GM12864 (cell line): ENCODE measurements at places on chromosomes 12 and 14.

DNA sequence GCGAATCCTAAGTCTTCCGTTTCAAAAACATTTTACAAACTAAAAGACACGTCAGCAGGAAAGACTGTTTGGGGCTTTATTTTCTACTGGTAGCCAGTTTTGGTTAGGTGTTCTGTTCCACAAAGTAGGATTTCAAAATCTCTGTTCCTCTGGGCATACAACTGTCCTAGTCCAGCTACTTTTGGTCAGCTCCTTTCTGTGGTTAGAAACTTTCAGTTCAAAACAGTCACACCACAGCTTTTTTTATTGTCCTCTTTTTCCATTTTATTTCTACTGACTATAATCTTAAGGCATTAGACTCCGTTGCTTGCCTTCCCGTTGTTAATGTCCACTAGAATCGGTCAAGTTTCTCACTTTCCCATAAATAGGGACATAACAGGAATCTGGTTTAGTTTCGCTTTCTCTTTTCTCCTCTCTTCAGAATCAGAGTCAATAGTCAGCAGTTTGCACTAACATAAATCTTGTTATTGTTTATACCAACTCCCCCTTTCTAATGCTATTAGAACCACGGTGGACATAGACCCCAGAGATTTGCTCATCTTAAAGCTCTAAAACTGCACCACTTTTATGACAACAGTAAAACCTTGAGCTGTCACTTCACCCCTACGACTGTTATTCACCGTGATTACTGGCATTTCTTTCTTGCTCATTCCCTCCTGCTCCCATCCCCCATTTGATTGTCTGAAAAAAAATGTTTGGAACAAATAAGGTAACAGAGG, 41.5 kb upstream of the NPAS3 start:
- no peak for DNase-seq

- no peak for DNase-seq
Measured at GRCh38 chr12:31585271-31585670, 5.7 kb downstream of the DENND5B start.

DNA sequence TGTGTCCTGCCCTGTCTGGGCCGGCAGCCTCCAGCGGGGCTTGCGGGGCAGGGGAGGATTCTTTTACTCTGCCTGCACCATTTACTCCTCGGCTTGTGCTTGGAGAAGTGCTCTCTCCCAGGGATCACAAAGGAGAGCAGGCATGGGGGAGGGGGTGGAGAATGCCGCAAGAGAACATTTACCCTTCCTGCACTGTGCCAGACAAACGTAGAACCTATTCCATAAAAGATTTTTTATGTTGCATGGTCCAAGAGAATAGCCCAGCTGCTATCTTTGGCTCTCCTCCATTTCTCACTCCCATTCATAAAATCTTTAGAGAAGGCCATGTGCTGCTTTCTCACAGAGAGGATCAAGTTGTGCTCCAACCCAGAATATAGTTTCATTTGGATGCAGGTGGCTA, 159.4 kb downstream of the SPTSSA start:
- no peak for DNase-seq

DNA sequence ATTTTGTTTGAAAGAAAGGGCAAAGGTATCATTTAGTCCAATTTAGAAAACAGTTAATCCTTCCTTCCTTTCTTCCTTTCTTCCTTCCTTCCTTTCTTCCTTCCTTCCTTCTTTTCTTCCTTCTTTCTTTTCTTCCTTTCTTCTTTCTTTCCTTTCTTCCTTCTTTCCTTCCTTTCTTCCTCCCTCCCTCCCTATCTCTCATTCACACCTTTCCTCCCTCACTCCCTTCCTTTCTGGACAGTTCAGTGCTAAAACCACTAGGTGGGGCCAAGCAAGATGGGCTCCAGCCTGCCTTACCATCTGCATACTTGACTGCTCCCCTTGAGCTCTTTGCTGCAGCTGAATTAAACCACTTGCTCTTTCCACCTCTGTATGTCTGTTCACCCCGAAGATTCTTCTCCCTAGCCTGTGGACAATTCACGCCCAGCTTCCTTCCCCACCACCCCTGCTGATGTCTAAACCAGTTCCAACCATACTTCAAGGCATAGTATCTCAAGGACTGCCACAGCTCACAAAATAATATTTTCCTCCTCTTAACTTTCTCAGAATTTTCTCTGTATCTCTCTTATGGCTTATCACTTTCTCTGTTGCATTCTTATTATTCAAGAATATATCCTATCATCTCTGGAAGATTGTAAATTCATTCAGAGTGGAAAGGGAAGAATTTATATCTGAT, 78.0 kb downstream of the DBX2 start:
- no peak for DNase-seq

- DNase-seq, result no peak
Measured at GRCh38 chr12:110373025-110373424, 30.5 kb downstream of the ANAPC7 start.

GRCh38 chr12:110790301-110790700, 47.6 kb upstream of the PPP1CC start:
- DNase-seq, result no peak

DNA sequence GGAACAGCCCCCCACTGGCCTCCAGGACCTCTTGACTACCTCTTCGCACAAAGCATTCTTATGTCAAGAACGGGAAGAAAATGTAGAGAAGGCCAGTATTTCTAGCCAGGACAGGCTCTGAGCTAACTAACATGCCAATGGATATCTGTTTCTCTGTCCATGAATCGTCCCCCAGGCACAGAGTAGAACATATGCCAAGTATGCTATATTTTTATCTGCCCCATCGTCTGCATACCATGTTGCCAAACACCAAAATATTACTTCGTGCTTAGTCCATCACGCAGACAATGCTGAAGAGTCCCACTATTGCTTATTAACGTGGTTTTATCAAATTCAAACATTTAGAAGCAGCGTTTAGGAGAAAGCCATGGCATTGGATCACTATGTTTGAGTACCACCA, 151.4 kb upstream of the CPSF6 start:
- DNase-seq, result no peak

DNA sequence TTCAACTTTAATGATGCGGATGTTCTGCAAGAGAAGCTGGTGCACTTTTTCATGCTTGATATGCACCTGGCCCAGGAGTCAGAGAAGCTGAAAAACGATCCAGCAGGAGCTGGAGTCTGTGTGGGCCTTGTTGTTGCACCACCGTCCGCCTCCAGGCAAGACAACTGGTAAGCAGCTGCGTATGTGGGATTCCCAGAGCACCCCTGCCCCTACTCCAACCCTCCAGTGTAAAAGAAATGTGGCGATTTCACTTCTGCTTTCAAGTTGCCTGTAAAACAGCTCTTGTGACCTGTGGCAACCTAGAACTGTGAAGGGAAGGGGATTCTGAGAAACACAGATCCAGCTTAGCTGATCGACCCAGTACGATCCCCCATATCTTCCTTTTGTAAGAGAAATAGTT, 154.1 kb upstream of the PELI2 start:
- no peak for DNase-seq

DNA sequence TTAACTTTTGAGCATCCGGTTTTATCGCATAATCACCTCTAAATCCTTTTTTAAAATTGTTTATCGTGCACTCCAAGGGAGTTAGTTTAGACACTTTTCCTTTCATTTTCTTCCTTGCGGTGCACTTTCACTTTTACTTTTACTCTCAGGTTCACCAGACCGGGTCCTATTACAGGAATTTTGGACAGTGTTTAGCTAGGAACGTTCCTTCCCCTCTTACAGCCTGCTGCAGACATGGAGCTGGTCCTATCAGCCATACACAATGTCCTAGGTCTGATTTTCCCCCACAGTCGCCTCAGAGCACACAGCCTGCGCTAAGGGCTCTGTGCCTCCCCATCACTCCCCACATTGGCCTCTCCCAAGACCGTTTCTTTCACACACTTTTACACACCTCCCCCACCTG, 103.9 kb downstream of the ALG10 start:
- no peak for DNase-seq

DNA sequence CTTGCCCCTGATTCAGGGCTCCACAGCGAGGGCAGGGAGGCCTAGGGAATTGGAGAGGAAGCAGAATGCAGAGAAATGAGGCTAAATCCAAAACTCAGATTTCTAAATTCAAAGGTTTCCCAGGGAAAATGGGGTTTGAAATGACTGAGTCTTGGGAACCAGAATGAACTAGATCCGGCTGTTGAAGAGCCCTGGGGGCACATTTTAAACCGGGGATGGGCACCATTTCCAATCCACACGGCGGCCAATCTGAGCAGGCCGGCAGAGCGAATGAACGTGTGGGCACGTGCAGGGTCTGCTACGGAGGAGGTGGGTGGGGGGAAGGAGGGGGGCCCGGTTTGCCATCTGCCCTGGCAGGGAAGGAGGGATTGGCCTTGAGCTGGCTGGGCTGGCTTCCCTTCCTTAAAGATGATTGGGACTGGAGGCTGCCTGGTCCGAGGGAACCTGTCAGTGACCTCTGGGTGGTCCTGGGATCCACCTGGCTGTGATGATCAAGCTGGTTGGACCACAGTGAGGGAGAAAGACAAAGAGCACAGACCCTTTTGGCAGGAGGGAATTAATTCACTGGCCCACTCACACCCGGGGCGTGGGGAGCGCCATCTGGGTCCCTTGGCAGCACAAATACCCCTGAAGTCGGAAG, 161.0 kb downstream of the RBM19 start:
- no peak for DNase-seq

DNA sequence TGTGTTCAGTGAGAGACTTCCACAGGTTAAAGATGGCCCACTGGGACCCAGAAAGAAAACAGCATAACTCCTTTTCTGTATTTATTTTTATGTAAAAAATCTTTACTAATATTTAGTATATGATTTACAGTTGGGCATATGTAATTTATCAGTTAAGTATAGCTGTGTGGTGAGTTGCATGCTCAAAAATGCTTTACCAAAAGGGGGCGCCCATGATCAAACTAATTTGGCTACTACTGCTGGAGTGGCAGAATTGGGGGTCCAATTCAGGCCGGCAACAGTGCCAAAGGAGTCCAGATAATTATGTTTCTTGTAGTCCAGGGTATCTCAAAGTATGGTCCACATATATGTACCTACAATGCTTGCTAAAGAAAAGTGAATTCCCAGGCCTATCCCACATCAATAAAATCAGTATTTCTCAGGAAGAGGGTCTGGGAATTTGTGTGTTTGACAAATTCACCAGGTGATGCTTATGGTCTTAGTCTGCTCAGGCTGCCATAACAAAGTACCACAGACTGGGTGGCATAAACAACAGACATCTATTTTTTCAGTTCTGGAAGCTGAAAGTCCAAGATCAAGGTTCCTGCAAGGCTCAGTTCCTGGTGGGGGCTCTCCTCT, 152.0 kb downstream of the KTN1 start:
- DNase-seq, result no peak

DNA sequence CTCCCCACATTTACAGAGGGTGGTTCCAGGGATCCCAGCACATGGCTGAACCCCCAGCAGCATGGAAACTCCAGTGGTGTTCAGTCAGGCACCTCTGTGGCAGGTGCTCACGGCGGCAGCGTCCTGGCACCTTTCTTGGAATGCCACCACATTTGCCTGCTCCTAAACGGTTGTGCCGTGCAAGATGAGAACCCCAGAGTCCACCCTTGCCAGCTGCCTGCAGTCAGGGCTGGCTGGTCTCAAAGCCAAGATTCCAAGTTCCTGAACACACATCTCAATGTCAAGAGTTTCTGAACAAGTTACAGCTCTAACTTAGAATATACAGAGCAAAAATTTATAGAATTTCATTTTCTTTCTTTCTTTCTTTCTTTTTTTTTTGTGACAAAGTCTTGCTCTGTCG, 38.7 kb downstream of the DDX51 start:
- no peak for DNase-seq

- DNase-seq, result no peak
Measured at GRCh38 chr12:93860668-93861373, 183.6 kb downstream of the CRADD start.

DNA sequence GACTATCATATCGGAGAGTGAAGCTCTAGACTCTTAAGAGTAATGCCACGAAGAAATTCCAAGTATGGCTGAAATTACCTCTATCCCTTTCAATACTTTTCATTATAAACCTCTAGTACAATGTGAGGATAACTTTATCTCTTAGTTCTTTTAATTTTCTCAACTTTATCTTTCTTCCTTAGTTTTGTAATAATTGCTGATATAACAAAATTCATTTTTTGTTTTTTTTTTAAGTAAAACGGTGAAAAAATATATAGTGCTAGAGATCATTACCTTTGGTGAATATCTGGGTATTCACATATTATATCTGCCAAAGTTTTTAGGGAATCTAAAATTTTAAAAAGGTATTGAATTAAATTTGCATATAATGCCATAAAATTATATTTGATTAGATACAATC, 19.5 kb upstream of the DNAAF2 start:
- DNase-seq, result no peak

DNA sequence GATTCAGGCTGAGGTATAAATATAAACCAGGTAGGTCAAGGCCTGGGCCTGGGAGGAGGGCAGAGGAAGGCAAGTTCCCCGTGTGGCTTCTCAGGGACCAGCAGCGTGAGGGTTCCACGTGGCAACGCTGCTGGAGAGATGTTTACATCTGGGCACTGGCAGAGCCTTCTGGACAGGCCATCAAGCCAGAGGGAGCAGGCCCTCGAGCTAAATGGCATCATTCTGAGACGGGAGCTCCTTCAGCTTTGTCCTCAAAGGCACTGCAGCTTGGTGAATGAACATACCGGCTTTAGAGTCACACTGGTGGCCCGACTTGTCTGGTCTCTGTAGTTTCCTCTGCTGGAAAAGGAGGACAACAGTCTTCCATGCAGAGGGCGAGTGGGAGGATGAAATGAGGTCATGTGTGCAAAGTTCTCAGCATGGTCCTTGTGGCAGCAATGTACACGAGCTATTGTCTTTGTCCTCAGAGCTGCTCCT, 231.3 kb downstream of the ZFP36L1 start:
- DNase-seq, result no peak

DNA sequence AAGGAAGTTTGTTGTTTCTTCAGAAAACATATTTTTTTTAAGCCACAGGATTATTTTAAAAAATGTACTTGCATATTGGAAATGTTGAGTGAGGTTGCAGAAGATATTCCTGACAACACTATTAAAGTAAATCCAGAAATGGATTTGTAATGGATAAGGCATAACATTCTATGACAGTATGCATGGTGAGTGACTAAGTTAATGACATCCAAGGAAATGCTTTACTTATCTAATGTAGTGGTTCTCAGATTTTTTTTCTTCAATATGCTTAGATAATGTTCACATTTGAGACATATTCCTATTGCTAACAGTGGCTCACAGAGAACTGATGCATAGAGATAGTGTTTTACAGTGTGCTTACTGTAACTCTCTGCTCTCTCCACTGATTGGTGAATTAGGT, 49.4 kb downstream of the ZDHHC17 start:
- DNase-seq, result no peak

DNA sequence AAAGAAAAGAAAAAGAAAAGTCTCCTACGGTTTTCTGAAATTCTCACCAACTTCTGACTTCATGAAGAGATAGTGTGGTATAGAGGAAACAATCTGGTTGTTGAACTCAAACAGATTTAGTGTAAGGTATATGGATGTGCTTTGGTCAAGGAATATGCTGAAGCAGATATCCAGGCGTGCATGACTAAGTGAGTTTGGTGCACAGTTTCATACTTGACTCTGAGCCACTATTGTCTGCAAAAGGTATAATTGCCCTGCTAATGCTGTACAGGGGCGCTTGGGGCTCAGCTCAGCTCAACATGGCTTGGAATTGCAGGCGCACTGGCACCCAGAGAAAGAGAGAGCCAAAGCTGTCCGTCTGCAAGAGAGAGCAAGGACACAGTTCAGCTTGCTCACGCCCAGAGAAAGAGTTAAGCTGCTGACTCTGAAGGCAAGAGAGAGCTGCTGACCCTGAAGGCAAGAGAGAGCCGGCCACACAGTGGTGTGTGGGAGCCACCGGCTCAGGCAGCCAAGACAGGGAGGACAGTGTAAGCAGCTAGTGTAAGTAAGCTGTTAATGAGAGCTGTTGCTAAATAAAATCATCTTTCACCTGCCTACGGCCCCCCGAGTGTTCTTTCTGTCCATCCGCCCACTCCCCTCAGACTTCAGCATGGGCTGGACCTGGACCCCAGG, 66.4 kb upstream of the SLC38A4 start:
- DNase-seq, result no peak
